Cardiac septum (tissue), 1 donor: ENCODE measurements at places on chromosomes 16 and 17.

GRCh38 chr17:7705269-7706255 is 560 bp downstream of the EFNB3 start:
- no peak for DNase-seq

DNA sequence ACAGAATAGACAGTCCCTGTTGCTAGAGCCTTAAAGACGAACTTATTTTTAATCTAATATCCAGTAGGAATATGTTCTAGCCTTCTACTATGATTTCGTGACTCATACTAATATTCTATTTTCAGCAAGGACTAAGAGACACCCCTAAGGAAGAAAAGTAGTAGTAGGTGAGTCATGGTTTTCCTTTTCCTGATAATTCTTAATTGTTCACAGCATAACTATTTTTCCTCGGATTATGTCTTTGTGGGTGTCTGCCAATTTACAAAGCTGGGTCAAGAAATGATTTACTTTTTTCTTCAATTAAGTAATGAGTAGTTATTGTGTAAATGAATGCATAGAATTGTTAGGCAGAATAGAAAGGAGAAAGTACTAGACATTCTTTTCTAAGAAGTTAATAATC is 292.2 kb downstream of the TOX3 start:
- DNase-seq, result no peak

- DNase-seq, result peak; percentile 98
Measured at GRCh38 chr16:1705688-1706385, at the start of gene MAPK8IP3. MAPK8IP3 (plus strand) TSS chr16:1706195; CDS start chr16:1706340, 145 bp downstream.

- DNase-seq, result no peak
Measured at GRCh38 chr16:67430977-67431774, at the start of gene HSD11B2. HSD11B2 (plus strand) TSS chr16:67431121; CDS start chr16:67431249, 128 bp downstream.

GRCh38 chr17:32824334-32824733 is 52.6 kb downstream of the MYO1D start:
- DNase-seq, result no peak

GRCh38 chr16:49900875-49901274 is 45.0 kb upstream of the ZNF423 start:
- no peak for DNase-seq

- DNase-seq, result no peak
Measured at GRCh38 chr17:75652934-75653549, 13.9 kb downstream of the RECQL5 start.

DNA sequence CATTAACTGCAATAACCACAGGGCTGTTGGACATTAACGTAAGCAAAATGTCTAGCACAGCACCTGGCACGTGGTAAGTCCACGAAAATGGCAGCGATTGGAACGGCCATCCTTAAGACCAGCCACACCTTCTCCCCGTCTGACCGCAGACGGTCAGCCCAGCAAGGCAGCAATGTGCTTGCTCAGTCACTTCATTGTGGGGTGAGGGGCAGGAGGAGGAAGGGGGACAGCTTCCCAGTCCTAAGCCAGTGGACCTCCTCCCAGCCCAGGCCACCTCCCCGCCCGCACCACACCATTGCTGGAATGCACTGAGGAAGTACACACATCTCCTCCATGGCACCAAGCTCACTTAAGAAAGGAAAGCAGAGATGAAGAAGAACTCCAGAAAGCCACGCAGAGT is 8.6 kb upstream of the MYLK3 start:
- DNase-seq, result peak; percentile 64

DNA sequence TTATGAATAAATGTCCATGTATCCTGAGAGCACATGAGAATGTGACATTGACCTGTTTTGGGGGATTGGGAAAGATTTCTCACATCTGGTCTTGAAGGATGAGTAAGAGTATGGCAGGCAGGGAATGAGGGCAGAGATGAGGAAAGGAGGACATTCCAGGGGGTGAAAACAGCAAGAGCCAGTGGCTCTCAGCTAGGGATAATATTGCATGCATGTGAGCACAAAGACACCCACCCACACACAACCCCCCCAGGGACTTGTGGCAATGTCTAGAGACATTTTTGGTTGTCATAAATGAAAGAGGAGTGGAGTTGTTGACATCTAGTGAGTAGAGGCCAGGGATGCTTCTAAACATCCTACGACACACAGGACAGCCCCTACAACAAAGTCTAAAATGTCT is 6.0 kb downstream of the MYO1D start:
- no peak for DNase-seq

- no peak for DNase-seq
Measured at GRCh38 chr17:45172541-45173286, 11.0 kb downstream of the HEXIM2 start.

- no peak for DNase-seq
Measured at GRCh38 chr17:45227926-45228762, 6.5 kb downstream of the FMNL1 start.

DNA sequence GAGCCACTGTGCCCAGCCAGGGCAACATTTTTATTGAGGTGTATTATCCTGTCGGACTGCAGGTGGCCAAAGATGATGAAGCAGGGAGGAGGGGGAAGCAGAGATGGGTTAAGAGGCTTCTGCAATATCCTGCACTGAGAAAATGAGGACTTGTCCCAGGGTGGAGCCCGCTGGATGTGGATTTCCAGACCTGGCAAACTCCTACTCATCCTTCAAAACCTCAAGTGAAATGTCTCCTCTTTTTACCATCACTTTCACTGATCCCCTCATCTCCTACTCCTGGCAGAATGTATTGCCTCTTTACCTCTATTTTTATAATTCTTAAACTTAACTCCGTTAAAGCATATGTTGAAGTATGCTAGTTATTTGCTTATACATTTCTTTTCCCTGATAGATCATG is 60.9 kb downstream of the MGAT5B start:
- DNase-seq, result no peak

- DNase-seq, result peak; percentile 47
Measured at GRCh38 chr16:88020516-88020885, 69.3 kb downstream of the BANP start.

GRCh38 chr17:28726226-28726626 is at the start of gene TLCD1:
TLCD1 (minus strand) TSS chr17:28726233; CDS start chr17:28726097, 136 bp downstream.
- no peak for DNase-seq

- no peak for DNase-seq
Measured at GRCh38 chr16:84137287-84137686, 7.7 kb downstream of the HSDL1 start.

DNA sequence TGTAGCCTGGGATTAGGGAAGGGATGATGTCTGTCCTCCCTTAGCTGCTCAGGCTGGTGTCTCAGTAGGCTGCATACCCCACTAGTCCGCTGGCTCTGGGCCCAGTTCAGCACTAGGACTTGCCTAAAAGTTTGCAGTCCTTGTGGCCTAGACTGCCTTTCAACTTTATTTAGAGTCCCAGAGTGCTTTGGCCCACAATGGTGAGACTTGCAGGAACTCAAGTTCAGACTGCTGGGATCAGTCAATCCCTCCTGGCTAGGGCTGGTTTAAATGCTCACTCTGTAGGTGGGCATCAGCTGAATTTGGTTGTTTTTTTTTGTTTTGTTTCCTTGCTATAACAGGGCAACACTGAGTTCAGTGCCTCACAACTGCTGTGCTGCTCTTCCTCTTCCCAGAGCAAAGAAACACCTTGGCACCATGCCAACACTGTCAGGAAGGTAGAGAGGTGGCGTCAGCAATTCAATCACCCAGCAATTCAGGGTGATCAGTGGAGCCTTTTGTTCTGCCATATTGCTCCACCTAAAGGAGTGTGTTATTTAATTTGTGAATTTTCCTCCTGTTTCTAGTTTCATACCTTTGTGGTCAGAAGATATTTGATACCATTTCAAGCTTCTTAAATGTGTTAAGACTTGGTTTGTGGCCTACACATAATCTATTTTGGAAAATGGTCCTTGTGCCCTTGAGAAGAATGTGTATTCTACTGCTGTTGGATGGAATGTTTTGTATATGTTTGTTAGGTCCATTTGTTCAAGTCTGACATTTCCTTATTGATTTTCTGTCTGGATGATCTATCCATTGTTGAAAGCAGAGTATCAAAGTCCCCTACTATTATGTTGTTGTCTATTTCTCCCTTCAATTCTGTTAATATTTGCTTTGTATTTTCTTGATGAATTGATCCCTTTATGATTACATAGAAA is 284.0 kb upstream of the PMFBP1 start:
- no peak for DNase-seq

DNA sequence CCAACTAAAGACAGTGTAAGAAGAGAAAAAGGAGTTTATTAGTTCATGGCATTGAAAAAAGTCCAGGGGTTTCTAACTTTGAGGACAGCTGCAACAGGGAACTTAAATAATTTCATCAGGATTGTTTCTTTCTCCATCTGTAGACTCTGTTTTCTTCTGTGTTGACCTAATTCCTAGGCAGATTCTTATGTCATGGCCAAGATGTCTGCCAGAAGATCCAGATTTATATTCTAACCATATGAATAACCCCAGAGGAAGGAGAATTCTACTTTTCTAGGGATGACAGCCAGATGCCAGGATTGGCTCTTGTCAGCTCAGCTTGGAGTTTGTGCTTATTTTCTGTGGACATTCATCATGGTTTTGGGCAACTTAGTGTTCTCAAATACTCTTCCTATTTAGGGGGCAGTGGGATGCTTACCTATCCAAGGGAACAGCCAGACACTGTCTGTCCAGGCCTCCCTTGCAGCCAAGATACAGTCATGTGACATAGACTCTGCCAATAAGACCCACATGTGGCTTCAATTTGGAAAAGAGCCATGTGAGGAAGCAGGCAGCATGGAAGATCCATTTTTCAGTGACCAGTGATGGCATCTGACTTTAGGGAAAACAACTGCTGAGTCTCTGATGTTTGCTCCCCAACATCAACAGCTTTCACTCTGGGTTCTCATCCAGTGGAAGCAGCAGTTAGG is 18.2 kb downstream of the PCTP start:
- no peak for DNase-seq

GRCh38 chr17:79203657-79204056 is 129.0 kb downstream of the ENGASE start:
- no peak for DNase-seq

DNA sequence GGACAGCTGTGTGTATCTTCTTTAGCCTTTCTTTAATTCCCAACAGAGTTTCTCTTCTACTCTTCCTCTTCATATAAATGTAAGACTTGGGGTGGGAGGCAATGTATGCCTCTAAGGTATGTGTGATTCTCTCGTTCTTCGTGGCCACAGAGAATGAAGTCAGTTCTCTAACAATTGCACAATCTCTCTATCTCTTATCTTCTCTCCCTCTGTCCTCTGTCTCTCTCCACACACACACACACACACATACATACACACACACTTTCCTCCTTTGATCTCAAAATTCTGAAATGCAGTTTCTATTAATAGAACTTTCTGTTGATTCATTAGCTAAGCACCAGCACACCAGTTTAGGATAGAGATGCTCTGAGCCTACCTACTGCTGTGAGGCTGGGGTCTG is 615.7 kb upstream of the SALL1 start:
- DNase-seq, result no peak

DNA sequence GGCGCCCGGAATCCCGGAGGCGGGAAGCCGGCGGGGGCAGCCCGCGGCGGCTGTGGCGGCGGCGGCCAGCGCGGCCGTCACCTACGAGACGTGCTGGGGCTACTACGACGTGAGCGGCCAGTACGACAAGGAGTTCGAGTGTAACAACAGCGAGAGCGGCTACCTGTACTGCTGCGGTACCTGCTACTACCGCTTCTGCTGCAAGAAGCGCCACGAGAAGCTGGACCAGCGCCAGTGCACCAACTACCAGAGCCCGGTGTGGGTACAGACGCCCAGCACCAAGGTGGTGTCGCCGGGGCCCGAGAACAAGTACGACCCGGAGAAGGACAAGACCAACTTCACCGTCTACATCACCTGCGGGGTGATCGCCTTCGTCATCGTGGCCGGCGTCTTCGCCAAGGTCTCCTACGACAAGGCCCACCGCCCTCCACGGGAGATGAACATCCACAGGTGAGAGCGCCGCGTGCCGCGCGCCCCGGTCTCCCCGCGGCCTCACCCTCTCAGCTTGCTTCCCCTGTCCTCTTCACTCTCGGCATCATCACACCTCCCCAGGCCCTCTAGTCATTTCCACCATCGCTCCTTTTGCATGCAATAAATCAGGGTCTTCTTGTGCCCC is 706 bp downstream of the SHISA6 start:
- DNase-seq, result no peak

GRCh38 chr17:77141846-77142449 is 1.2 kb downstream of the SEC14L1 start:
- peak; percentile 0 for DNase-seq

- DNase-seq, result no peak
Measured at GRCh38 chr17:4179071-4179470, 36.1 kb downstream of the CYB5D2 start.

GRCh38 chr16:77112746-77113145 is 78.2 kb upstream of the MON1B start:
- DNase-seq, result no peak

DNA sequence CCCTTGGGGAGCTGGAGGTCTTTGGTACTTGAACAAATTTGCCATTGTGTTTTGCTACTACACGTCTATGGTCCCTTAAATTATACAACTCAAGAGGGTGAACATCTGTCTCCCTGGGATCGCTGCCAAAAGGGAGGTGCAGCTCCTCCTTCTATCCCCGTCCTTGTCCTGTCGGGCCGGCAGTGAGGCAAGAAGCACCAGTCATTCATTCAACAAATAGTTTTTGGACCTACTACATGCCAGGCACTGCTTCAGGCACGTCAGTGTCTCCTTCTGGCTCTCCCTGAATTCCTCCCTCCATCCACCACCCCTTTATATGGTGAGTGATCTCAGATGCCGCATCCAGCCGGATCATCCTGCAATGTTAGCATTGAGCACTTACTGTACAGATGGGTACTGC is 2.2 kb upstream of the RPL38 start:
- DNase-seq, result no peak

DNA sequence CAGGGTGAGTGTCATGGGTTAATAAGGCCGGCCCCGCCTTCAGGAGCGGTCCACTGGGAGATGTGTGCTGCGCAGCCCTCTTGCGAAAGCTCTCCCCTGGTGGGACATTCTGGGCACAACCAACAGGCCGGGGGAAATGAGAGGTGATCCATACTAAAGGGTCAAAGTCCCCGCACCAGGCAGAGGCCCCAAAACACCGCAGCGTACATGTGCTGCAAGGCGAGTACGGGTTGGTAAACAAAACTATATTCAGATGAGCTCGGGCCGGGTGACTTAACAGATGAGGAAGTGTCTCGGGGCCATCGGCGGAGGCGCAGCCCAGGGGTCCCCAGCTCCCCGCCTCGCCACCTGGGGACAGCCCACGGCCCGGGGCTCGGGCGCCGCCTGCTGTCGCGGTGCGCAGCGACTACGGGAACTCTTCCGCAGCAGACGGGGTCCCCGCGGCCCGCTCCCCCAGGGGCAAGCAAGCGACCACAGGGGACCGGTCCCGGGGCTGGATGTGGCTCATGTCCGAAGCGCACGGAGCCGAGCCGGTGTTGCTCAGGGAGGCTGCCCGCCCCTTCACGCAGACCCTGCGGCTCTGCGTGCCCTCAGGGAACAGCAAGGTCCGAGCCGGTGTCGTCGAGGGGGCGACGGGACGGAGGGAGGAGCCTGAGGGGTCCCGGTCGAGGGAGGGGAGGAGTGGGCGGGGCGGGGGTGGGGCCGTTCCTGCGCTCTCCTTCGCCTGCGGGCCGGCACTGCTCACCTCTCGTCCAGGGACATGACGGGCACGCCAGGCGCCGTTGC is at the start of gene RAB37:
TSS of gene RAB37 (plus strand) at position 744 of the 786 bp plus-strand sequence. CDS start at position 761, 17 bp downstream.
- peak; percentile 79 for DNase-seq
